ENCODE measurements at places on chromosomes 5 and 9. TPM values are rescaled to one million over a fixed set of nuclear protein-coding genes. Genes with fewer than 3 reads are reported as not detected.

DNA sequence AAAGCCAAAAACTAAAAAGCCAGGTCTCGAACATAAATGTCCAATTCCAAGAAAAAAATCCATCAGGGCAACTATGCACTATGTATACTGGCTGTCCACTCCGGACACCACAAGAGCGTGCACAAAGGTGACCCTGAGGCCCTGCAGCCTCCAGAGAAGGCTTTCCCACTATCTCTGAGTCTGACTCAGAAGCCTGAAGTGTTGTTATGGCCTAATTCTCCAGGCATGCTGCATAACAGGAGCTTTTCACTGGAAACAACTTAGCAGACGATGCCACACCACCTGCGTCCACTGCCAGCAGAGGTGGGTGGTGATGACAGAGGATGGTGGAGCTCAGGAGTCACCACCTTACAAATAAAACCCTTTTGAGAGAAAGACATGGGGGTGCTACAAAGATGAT, 63.7 kb downstream of the HABP4 start:
- H3K4me1 ChIP-seq = no peaks in the 10 kb centered on the region
- H3K36me3 ChIP-seq = no peaks in the 10 kb centered on the region
- H3K4me3 ChIP-seq = no peak overlapping the region
- no peak overlapping the region for H3K27ac ChIP-seq
- H3K27me3 ChIP-seq = no peaks in the 10 kb centered on the region

Gene NEUROG1
- not detected for total RNA-seq

Gene MED22
- 34.8 TPM for total RNA-seq

Gene FOXD4
- 0.21 TPM for total RNA-seq

Gene DMGDH
- not detected for total RNA-seq
